ENCODE measurements at places on chromosomes 11 and 22.

DNA sequence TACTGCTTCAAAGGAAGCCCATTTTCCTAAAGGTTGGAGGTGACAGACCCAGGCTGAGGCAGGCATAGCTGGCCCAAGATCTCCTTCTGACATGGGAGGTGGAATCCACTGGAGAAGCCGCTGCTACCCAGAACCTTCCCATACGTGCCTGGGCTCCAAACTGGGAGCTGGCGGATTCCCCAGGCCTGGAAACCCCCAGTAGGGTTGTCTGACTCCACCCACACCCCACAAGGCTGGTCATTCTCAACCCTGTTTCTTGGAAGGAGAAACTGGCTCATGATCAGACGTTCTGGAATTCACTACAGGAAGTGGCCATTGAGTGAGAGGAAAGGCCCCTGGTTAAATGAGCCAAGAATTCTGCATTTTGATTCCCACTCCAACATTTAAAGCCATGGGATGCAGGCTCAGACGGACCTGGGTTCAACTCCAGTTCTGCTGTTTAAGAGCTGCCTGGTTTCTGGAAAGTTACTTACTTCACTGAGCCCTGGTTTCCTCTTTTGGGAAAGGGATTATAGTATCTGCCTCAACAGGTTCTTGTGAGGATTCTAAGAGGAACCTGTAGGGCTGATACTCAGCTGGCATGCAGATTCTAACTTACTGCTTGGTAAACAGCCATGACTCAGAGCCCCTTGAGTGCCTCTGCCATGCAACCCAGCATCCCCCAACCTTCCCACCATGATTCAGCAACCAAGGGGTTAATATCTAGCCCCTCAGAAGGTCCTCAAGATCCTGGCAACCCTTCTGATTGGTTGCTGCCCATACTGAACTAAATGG lies 19.4 kb upstream of the TSKU start:
- DNase-seq, result no peak

GRCh38 chr11:133271206-133271605 lies 261.1 kb downstream of the OPCML start:
- DNase-seq, result no peak

- DNase-seq, result no peak
Observed at GRCh38 chr11:46414466-46414796, 22.9 kb upstream of the CHRM4 start.

DNA sequence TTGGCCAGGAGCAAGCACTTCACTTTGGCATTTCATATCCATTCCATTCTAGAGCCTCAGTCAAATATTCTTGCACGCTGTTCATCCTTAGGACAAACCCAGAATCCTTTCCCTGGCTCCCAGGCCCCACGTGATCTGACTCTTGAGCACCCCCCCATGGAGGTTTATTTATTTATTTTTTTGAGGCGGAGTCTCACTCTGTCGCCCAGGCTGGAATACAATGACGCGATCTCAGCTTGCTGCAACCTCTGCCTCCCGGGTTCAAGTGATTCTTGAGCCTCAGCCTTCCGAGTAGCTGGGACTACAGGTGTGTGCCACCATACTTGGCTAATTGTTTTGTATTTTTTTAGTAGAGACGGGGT lies 12.7 kb upstream of the TSGA10IP start:
- DNase-seq, result no peak

DNA sequence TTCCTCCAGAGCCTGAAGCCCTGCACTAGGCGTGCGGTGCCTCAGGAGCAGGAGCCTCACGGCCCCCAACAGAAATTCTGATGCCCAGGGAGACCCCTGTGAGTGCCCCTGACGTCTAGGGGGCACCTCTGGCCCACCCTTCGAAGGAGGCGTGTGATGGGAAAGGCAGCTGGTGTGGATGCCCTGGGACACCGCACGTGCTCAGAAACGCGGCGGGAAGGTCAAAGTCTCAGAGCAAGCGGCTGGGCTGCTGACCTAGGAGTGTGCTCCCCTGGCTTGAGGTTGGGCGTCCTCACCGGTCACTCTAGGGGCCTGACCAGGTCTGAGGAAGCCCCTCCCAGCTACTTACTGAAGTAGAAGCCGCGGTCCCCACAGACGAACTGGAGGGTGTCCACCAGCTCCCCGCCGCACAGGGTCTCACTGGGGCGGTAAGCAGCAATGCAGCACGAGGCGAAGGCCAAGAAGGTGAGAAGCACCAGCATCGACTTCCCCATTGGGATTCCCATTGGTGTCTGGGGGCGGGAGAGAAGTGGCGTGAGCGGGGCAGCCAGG lies 4.1 kb downstream of the IGF2 start:
- no peak for DNase-seq

DNA sequence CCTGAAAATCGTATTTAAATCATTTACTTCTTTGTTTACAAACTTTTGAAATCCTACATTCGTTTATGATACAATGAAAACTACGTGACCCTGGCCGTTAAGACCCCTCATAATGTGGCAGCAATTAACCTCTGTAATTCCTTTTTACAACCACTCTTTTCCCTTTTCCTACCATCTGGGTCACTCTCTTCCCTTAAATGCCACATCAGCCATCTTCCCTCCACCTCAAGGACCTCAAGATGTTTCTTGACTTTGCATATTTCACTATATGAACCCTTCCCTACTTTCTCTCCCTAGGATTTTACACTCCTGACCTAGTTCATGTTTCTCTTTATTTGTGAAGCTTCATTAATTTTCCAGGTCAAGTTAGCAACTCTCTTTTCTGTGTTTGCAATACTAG lies 26.8 kb downstream of the OR2AG2 start:
- no peak for DNase-seq

DNA sequence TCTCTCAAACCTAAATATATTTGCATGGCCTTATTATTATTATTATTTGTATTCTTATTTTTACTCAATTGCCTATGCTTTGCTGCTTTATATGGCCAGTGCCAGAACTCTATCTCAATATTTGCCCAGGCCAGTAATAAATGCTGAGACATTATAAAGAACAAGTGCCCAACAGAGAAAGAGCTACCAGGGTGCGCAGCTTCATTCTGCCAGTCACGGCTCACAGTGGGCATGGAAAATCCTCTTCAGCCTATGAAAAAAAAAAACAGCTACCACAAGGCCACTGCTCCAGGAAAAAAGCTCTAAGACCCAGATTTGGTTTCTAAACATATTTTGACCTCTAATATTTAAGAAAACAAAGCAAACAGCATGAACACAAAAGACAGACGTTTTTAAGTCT lies 1223.6 kb downstream of the LRRC4C start:
- no peak for DNase-seq

DNA sequence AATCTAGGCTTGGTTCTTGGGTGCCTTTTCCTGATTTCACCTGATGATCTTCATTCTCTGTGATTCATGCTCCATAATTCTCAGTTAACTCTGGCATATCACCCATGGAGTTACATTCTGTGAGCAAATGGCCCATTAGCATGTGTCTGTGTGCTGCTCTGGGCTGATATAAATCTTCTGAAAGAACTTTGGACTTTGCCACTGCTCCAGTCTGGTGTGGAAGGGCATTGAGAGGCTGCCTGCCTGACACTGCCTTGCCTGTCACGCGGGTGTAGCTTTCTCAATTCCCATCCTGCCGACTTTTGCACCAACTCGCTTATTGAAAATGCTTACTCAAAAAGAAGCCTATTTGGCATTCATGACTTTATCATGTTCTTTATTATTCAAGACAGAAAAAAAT lies 42.2 kb downstream of the FAT3 start:
- DNase-seq, result no peak
